Pancreas (tissue), 10 donors: ENCODE measurements at places on chromosomes 3 and 15.

GRCh38 chr3:52446631-52447511 lies 2.0 kb upstream of the SEMA3G start:
- no peak for DNase-seq

GRCh38 chr3:62678841-62679240 lies 196.4 kb downstream of the CADPS start:
- no peak for DNase-seq

GRCh38 chr15:91801836-91802534 lies 51.5 kb upstream of the SLCO3A1 start:
- no peak for DNase-seq

GRCh38 chr3:191008074-191008473 lies 145.6 kb upstream of the GMNC start:
- DNase-seq: no peak

- DNase-seq: no peak
Observed at GRCh38 chr3:46334741-46335478, 19.0 kb upstream of the CCR2 start.

- DNase-seq: no peak
Observed at GRCh38 chr15:56056626-56057025, 63.2 kb upstream of the NEDD4 start.

- no peak for DNase-seq
Observed at GRCh38 chr3:45612138-45612537, 17.6 kb downstream of the LIMD1 start.

GRCh38 chr15:80494756-80495155 lies 90.6 kb downstream of the ARNT2 start:
- DNase-seq: no peak

GRCh38 chr3:156659260-156659659 lies 15.1 kb upstream of the TIPARP start:
- DNase-seq: no peak

DNA sequence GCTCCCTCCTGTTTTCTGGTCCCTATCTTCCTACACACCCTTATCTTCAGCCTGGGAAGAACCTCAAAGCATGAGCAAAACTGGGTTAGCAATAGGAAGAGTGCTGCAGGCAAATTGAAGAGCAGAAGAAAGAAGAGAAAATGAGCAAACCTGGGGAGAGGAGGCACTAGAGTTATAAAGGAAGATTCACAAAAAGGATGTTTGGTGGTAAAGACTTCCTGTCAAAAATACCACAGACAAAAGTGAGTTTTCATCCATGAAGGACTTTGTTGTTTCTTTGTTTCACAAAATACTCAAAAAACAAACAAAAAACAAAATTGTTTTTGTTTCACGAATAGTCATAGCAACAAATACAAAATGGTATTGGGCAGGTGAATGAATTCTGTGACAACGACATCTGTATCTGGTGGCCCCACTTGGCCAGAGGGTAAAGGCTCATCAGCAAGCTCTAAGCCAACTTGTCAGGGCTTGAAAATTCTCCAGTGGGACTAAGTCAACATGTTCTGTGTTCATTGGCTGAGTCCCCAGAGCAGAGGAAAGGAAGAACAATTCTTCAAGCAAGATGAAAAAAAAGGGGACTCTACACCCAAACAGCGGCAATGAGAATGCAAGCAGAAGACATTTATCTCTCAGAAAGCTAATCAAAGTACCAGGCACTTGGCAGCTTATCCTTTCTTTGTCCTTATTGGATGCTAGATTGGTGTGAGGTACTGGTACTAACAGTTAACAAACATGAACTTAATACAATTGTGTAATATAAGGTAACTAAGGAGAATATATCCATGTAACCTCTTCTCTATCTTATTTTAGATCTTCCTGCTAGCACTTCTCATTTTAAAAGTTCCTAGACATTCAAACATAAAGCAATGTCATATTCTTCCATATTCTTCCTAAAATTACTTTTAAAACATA lies 9.7 kb downstream of the ATP8B4 start:
- DNase-seq: no peak

- peak; percentile 60 for DNase-seq
Observed at GRCh38 chr3:101069901-101070798, 76.9 kb upstream of the ABI3BP start.

- DNase-seq: no peak
Observed at GRCh38 chr3:74489050-74489792, 125.2 kb downstream of the CNTN3 start.

GRCh38 chr3:12618426-12618825 lies 45.5 kb downstream of the RAF1 start:
- DNase-seq: no peak

- DNase-seq: no peak
Observed at GRCh38 chr15:78129751-78130287, 1.4 kb downstream of the CIB2 start.

- DNase-seq: no peak
Observed at GRCh38 chr3:195286115-195286872, 15.3 kb upstream of the XXYLT1 start.

DNA sequence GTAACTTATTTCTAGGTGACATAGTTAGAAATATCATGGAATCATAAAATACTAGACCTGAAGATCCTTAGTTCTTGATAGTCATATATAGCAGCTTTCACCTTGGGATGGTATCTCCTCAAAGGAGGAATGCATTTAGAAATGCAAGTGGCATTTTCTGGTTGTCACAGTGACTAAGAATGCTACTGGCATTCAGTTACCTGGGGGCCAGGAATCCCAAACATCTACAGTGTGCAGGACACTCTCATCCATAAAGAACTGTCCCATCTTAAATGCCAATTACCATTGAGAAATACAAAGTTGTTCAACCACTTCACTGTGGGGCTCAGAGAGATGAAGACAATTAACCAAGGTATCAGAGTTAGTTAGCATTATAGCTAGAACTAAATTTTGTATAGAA lies 36.7 kb downstream of the MYH15 start:
- no peak for DNase-seq

DNA sequence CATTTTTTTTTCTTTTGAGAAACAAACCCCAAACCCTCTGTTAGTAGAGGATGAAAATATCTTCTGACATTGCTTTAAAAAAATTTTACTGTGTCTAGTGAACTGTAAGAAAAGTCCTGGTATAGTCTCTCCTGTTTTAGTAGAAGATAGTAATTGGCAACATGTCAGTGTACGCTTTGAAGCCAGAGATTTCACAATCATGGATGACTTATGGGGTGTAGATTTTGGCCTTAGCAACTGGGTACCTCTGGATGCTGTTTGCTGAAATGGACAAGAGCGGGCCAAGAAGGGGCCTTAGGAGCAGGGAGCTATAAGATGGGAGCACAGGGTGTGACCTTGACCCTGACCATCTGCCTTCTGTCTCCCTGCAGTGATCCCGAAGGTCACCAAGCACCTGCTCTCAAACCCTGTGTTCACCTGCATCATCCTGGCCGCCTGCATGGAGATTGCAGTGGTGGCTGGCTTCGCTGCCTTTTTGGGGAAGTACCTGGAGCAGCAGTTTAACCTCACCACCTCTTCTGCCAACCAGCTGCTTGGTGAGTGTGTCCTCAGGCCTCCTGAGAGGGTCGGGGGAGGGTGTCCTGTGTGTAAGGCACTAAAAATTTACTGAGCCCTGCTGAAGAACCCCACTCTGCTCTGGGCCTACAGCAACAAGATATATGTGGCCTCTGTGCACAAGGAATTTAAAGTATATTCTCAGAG lies 266.7 kb downstream of the SLCO3A1 start:
- no peak for DNase-seq

DNA sequence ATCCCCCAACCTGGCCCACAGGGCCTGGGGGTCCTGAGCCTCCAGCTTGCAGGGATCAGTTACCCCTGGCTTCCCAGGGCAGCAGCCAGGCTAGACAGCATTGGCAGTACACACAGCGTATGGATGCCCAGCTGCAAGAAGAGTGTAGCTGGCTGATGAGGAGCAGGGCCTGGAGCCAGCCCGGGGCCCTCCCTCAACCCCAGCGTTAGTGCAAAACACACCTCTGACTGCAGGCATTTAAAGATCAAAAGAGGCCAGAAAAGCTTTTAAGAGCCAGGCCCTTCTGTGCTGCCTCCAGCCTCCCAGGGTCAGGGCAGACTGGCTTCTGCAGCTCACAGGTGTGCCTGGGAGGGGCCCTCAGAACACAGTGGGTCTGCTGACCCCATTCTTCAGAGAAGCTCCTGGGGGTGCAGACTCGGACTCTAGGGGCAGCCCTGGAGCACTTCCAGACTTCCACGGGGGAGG lies 110.6 kb downstream of the ETFA start:
- DNase-seq: no peak

DNA sequence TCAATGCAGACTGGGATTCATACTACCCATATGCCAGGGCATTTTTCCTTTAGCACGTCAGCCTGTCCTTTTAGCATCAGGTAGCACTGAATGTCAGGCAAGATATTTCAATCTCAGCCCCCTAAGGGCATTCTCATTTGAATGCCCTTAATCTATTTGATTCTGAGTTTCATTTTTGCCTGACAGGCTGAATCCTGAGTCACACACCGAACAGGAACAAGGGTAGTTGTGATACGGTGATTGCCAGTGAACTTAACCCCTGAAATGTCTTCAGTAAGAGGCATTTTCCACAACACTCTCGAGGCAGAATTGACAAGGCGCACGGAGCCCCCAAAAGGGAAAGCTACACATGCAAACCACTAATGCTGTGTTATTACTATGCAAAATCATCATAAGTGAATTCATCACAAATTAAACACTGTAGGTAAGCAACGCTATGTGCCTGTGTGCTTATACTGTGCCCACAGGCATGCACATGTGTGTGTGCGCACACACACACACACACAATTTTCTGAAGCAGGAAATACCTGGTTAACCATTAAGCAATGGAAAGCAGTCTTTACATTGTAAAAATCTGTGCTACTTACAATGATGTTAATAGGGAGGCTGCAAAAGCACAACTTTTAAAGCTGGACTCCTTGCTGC lies 130.4 kb downstream of the ZNF385D start:
- DNase-seq: no peak

- no peak for DNase-seq
Observed at GRCh38 chr3:143380449-143380848, 260.9 kb downstream of the CHST2 start.

DNA sequence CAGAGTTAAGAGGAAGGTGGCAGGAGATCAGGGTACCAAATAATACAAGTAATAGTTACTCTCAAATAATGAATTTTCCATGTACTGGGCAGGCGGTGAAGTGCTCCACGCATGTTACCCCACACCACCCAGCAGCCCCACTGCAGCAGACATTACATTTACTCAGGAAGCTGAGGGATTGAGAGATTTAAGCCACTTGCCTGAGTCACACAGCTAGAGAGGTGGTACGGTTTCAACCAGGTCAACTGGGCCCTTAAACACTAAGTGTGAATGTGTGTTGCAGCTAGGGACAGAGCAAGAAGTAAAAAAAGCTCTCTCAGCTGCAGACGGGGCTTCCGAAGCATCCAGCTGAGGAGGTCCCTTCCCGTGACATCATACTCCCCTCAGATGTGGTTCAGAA lies 91.3 kb downstream of the PRICKLE2 start:
- no peak for DNase-seq

DNA sequence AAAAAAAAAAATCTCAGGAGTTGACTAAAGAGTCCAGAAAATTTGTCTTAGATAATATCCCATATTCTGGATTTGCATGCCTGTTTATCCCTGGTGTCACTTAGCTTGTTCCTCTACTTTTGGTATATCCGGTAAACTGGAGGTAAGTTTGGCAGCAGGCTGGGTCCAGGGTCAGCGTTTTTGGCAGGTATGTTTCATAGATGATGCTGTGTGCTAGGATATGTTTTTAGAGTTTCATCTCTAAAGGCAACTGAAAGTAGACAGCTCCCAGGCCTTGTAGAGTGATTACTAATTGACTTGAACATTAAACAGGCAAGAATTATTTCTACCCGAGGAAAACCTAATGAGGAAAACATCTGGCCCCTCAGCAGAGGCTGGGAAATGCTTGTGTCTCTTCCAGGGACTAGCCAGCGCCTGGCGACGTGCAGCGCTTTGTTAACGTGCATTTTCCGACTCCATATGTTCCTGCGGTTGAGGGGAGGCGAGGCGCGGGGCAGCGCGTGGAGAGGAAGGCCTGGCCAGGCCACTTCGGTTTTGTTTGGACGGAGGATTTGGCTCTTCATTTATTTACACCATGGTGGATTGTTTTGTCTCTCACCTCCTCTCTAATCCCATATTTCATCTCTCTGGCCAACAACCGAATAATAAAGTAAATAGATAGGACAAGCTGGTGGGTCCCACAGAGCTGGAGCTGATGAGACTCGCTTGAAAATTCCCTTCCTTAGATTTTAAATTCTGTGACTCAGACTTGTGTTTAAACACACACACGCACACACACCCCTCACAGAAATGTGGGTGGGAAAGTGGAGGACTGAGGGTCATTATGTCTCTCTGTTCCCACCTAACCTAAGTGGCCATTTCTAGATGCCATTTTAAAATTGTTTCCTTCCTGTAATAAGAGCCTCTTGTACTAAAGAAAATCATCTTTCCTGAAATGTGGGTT lies 65.3 kb downstream of the ASB7 start:
- DNase-seq: no peak

DNA sequence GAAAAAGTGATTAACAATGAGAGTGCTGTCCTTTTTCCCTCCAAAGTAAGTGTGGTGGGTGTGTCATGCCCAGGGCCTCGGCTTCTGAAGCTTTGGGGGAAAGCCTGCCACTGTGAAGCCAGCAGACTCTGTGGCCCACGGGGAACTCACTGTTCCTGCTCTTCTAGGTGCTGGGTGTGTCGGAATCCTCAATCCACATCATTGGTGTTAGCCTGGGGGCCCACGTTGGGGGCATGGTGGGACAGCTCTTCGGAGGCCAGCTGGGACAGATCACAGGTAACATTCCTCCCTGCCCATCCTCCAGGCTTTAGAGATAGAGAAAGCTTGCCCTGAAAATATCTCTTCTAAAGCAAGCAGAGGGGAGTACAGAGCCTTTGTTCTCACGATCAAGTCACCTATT lies 11.6 kb downstream of the PLA1A start:
- no peak for DNase-seq

DNA sequence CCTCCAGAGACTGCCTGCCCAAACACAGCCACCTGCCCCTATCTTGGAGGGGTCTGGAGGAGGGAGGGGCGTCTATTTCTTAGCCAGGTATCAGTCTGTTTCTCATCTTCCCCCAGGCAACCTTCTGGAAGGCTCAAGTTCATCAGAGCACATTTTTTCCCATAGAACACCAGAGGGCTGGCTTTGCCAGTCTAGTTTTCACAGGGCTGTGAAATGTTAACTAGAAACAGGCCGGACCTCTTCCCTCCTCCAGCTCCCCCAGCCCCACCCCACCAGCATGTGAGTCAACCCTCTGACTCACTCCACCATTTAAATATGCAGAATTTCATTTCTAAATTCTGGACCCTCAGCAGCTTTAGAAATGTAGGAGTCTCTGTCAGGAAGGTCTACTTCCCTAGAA lies 66.9 kb downstream of the SLCO2A1 start:
- DNase-seq: no peak

DNA sequence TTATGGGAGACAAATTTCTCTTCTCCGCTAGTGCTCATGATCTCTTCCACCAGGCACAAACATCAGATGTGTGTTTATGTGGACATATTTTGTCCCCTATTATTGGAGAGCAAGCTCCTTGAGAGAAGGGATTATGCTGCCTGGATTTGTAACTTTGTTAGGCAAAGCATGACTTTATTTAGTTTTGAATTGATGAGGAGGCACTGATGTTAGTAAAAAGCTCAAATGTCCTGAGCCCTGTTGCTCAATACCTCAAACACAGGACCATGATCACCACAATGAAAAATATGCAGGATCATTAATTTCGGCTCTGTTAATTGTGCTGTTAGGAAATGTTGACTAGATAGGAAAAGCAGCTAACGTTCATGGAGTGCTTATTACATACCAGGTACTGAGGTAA lies 29.1 kb downstream of the SCG5 start:
- DNase-seq: no peak

GRCh38 chr3:127834771-127835170 lies 12.5 kb upstream of the MGLL start:
- no peak for DNase-seq
